ENCODE measurements at places on chromosomes 12 and 14.
A peak's percentile ranks its signal among the peaks of the same experiment; 100 is the strongest.

DNA sequence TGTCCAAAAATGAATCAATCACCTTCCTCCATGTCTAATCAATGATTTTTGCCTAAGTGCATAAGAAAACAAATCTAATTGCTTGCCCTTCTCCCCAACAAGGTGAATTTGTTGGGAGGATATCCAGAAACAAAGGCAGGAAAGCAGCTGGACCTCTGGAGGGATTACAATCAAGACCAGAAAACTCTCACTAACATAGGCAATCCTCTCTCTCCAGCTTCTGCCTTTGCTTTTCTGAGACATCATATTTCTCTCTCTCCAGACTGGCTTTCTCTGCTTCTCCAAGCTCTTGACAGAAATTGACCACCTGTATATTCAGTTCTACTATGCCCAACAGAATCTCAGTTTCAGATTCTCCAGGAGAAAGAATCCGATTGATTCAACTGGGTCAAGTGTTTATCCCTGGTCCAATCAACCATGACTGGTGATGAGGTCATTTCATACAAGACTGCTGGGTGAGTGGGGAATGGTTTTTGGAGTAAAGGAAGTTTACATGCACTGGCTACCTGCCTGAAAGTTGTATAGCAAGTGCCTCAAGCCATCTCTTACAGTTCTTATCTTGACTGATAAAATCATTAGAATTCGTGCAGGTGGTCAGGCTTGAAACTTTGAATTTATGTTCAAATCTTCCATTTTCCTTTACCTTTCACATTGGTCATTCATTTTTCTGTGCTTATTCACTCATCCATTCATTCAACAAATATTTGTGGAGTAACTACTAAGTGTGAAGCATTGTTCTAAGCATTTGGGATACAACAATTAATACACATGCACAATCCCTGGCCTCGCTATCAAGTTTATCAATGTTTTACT lies 22.2 kb upstream of the CFAP54 start:
- no peak for DNase-seq

DNA sequence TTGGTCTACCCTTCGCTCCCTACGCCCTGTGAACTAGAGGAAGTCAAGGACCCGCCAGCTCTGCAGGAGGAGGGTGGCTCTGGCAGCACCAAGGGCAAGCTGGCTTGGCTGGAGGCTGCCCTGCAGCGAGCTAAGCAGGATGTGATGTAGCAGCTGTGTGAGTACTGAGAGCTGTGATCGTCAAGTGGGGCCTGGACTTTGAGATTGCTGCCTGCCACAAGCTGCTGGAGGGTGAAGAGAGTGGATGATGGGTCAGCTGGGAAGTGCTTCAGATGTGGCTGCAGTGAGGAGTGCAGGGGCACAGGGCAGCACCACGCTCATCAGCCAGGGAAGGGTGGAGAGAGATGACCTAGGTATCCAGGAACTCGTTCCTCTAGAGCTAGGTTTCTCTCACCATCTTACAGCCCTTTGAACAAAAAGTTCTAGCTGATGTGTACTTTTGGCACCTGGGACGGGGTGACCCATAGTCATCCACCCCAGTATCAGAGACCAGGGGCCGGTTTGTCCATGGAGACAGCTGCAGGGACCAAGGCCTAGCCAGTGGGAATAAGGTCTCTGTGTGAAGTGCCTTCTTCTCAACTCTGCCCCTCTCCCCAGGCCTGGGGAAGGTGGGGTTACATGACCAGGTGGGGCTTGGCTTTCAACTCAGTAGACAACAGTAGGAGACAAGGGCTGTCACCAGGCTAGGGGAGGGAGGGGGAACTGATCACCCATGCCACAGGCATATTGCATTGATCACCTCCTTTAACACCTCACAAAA lies 3.2 kb downstream of the KRT86 start:
- no peak for DNase-seq

GRCh38 chr14:61542848-61543790 lies 152.2 kb upstream of the HIF1A start:
- DNase-seq = no peak

- DNase-seq = peak; percentile 88
These were observed 1183.7 kb upstream of the TMEM132C start for GRCh38 chr12:127083008-127083949.

GRCh38 chr12:69240631-69240995 lies 1.2 kb downstream of the CPSF6 start:
- DNase-seq = no peak

GRCh38 chr14:55028066-55028465 lies 1.0 kb downstream of the SOCS4 start:
- DNase-seq = no peak
